ENCODE measurements at places on chromosomes 3 and 15.

GRCh38 chr3:123202451-123202850 is 708 bp downstream of the SEC22A start:
- DNase-seq = peak; percentile 1

- no peak for DNase-seq
Measured at GRCh38 chr3:152083135-152083534, 185.6 kb upstream of the MBNL1 start.

DNA sequence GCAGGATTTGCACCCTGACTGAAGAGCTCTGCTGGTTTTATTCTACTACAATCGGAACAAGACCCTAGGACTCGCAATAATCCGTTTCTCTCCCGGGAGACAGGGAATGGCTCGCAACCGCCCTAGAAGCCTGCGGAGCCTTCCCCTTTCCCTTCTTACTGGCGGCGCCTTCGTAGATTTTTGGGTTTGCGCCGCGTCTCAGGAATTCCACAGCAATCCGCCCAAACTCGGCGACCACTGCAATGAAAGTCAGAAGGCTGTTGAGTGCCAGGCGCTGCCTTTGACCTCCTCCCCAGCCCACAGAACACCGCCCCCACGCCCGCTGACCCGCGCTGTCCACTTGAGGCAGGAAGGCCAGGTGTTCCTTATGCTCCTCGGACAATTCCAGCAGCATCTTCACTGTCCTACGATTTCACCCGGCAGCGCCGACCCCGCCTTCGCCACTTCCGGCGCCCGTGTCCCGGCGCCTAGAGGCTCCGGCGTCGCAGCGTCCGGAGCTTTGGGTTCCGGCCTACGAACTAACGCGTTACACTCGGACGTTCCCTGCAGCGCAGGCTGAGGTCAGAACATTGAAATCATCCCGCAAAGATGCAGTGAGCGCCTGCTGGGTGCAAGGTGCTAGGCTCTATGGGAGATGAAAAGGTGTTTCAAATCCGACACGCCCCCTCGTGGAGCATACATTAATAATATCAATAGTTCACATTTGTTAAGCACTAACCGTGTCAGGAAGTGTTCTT is at the start of gene COMMD2:
TSS of gene COMMD2 (minus strand) at position 439 of the 737 bp plus-strand sequence. CDS start at position 394, 45 bp downstream.
- DNase-seq = peak; percentile 88

- peak; percentile 32 for DNase-seq
Measured at GRCh38 chr3:13111873-13112520, 38.8 kb upstream of the IQSEC1 start.

- no peak for DNase-seq
Measured at GRCh38 chr3:42846685-42847522, 28.8 kb downstream of the CYP8B1 start.

DNA sequence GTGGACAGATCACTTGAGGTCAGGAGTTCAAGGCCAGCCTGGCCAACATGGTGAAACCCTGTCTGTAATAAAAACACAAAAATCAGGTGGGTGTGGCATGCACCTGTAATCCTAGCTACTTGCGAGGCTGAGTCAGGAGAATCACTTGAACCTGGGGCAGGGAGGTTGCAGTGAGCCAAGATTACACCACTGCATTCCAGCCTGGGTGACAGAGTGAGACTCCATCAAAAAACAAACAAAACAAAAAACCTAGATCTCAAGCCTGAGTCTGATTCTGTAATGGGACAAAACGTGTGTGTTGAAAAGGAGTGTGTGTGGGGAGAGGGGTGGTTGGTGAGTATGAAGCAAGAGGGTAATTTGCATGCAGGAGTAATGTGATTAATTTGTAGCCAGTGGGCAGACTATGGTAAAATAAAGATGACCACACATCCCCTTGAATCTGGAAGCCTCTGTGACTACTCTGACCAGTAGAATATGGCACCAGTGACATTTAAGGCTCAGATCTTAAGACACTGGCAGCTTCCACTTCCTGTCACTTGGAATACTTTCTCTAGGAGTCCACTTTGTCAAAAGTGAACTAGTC is 18.4 kb upstream of the OPA1 start:
- no peak for DNase-seq

DNA sequence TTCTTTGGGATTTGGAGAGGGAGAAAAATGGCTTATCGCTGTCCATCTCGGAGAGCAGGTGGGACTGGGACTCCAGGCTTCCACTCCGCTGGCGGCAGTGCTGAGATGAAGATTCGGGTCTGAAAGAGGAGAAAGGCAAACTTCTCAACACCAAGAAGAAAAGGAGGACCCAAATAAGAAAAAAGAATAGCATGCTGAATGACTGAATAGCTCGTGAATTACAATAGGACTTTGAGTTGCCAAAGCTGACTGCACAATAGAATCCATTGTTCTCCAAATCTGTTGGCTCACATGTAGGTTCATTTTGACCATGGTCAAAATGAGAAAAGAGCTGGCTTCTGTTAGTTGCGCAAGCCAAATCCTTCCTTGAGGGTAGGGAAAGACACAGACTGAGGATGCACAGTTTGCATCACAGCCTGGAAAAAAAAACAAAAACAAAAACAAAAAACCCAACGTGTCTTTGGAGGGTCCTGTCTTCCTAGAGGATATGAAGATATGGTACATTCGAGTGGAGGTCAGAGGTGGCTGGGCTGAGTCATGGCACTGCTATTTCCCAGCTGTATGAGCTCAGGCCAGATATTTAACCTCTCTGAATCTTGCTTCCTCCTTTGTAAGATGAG is 59.3 kb upstream of the LMOD3 start:
- DNase-seq = no peak

- no peak for DNase-seq
Measured at GRCh38 chr3:172170073-172170709, 130.8 kb downstream of the FNDC3B start.

DNA sequence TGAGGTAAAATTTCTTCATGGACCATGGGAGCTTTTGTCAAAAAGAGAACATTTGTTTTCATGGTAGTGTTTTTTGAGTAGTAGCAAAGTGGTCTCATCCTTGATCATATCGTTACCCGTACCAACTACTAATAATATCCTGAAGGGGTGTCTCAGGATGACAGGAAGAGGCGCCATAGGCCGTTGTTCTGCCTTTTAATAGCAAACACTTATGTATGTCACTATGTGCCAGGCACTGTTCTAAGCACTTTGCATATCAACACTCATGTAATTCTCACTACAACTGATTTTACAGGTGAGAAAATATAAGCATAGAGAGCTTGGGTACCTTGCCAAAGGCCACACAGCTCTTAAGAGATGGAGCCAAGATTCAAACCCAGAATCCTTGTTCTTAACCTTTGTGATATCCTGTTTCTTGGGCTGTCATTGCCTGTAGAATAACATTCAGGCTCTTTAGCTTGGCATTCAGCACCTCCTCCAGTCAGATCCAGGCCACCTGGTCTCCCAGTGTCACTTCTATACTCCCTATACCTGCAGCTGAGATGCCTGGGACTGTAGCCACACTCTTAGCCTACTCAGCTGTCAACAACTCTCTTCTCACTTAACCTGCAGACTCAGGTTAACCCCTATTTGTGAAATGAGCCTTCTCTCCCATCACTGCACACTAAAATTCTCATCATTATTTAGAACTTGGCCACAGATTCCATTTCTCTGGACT is 113.7 kb downstream of the USP13 start:
- no peak for DNase-seq

DNA sequence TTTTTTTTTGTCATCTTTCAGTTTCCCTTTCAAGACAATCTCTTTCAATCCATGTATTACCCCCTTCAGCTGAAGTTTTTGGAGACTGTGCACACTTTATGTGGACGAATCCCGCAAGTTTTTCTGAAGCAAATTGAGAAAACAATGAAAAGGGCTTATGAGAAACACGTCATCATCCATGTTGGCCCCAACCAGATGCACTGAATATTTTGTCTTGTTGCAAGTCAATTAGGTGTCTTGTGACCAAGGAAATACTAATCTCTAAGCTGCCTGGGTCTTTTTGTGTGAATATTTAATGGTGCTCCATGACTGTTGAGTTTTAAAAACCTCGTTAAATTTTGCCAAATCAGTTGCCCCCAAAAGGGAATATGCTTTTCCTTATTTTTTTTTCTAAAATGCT is 21.7 kb upstream of the PPP4R2 start:
- DNase-seq = no peak

- no peak for DNase-seq
Measured at GRCh38 chr3:4743371-4743770, 235.9 kb upstream of the BHLHE40 start.

- DNase-seq = no peak
Measured at GRCh38 chr15:61090386-61091288, 138.5 kb downstream of the RORA start.

DNA sequence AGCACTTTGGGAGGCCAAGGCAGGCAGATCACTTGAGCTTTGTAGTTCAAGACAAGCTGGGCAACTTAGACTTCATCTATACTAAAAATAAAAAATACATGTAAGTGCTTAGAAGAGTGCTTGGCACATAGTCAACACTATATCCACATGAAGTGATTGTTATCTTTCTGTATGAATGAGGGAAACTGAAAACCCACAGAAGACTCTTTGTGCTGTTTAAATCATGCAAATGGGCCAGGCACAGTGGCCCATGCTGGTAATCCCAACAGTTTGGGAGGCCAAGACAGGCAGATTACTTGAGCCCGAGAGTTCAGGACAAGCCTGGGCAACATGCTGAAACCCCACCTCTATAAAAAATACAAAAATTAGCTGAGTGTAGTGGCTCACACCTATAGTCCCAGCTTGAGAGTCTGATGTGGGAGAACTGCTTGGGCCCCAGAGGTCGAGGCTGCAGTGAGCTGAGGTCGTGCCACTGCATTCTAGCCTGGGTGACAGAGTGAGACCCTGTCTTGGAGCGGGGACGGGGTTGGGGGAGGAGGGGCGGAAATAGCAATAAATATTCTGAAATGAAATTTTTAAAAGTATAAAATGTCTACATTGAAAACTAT is 129.7 kb downstream of the NR2E3 start:
- no peak for DNase-seq

DNA sequence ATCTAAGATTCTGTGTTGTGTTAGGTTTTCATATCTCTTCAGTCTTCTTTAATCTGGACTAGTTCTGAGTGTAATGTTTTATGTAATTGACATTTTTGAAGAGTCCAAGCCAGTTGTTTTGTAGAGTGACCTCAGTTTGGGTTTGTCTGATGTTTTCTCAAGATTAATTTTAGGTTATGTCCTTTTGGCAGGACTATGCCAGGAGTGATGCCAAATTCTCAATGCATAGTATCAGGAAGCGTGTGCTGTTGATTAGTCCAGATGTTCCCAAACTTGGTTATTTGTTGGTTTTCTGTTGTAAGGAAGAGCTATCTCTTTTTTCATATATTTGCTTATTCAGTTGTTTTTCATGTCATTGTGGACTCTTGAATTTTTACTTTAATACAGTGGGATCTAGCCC is 32.6 kb downstream of the NMD3 start:
- DNase-seq = no peak

DNA sequence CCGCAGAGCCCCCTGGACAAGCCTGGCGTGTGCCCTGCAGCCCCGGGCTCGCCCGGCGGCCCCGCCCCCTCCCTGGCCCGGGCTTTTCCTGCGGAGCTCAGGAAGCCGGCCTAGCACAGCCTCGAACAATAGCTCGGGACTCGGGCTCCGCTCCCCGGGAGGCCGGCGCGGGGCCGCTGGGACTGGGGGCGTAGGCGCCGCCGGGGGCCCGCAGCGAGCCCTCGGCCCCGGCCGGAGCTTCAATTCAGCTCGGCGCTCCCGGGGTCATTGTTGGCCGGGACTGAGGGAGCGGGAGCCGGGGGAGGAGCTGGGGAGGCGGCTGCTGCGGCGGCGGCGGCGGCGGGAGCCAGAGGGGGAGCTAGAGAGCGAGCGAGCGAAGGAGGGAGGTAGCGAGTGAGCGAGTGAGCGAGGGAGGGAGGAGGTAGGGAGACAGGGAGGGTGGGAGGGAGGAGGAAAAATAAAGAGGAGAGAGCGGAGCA is 41.0 kb upstream of the ROPN1 start:
- DNase-seq = peak; percentile 78

- no peak for DNase-seq
Measured at GRCh38 chr15:58221591-58222241, 83.5 kb downstream of the AQP9 start.

GRCh38 chr3:152352554-152352953 is 83.8 kb downstream of the MBNL1 start:
- DNase-seq = no peak

DNA sequence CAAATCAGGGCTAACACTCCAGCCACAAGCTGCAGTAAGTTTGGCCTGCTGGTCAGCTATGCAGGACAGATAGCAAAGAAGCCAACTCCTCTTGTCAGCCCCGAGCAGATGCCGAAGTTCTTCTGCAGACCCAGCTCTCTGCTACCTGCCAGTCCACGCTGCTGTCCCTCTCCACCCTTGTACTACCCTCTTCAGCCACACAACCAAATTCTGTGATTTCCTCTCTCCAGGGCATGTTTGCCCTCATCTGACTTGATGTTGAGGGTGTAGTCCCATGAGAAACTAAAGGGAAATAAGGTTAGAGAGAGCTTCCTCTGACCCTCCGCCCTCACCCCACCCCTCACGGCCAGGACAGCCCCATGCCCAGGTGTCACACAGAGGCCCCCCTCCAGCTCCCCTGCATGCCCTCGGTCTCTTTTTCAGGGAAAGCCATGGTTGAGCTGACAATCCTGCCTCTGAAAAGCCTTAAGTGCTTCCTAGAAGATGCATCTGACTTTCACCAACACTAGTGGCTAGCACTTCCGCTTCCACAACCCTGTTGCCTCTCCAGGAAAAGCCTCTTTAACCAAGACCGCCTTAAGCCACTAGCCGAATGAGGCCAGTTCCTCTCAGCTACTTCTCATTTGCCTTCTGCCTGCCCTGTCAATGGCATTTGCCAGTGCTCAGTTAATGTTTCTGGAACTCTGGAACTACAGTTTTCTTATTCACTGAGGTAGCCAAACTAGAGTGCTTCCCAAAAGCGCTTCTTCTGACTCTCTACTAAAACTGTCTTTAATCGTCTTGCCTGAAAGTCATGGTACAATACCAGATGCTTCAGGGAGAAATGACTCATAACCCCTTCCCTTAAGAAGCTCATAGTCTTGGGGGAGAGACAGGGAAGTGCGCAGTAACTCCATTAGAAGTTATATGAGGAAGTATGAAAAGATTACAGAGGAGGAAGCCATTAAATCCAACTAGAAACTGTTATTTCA is 300.4 kb upstream of the STT3B start:
- no peak for DNase-seq

- no peak for DNase-seq
Measured at GRCh38 chr3:19254189-19254588, 105.9 kb downstream of the KCNH8 start.

DNA sequence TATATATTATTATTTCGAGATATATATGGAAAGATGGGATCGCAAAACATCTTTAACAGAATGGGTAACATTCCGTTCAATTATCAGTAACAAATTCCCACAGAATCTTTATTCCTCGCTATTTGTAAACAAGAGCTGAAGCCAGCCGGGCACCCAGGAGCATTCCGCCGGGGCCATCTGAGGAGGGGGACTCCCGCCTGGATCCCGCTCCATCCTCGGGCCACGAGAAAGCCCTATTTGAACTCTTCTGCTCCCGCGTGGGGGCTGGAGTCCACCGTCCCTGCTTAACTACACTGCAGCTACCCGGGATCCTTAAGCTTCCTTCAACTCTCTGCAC is 687 bp downstream of the GPR176 start:
- DNase-seq = no peak
